ENCODE measurements at places on chromosomes 11 and 22. TPM values are rescaled to one million over a fixed set of nuclear protein-coding genes. Genes with fewer than 3 reads are reported as not detected.

GRCh38 chr11:64088162-64089026 is 52.7 kb downstream of the FLRT1 start:
- DNase-seq: no peak

GRCh38 chr11:95827696-95828095 is 37.4 kb downstream of the CEP57 start:
- DNase-seq: no peak

GRCh38 chr11:41816396-41816795 is 356.9 kb upstream of the LRRC4C start:
- no peak for DNase-seq

- DNase-seq: no peak
Observed at GRCh38 chr11:15889363-15890030, 466.8 kb downstream of the SOX6 start.

- DNase-seq: no peak
Observed at GRCh38 chr11:91800208-91800914, 424.3 kb upstream of the FAT3 start.

GRCh38 chr11:77213029-77213579 is 85.1 kb downstream of the MYO7A start:
- DNase-seq: no peak

DNA sequence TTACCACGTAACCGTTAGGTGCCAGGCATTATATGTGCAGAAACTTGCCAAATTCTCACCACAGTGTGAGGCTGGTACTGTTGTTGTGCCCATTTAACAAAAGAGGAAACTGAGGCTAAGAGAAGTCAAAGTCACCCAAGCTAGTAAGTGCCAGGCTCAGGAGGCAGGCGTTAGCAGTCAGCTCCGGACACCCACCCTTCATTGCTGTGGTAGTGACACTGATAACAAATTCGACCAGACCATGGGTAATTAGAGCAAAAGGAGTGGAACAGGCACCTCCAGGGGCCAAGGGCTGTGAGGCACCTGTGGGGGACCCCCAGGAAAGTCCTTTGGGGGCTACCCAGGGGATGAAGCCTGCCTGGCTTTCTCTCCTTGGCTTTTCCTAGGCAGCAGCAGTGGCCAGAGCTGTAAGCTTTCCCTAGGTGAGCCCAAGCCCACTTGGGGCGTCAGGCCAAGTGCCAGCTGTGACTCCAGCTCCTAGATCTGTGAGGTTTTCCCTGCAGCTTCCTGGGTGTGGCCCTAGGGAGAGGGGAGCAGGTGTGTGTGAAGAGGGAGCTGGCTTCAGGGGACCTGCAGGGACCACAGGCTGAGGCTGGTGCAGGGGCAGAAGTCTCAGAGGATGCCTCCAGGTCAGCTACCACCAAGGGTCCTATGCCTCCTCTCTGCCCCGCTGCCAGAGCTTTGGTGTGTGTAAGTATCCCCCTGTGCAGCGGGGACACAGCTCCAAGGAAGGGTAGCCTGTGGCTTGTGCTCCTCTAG is 19.7 kb upstream of the ALX4 start:
- DNase-seq: no peak

DNA sequence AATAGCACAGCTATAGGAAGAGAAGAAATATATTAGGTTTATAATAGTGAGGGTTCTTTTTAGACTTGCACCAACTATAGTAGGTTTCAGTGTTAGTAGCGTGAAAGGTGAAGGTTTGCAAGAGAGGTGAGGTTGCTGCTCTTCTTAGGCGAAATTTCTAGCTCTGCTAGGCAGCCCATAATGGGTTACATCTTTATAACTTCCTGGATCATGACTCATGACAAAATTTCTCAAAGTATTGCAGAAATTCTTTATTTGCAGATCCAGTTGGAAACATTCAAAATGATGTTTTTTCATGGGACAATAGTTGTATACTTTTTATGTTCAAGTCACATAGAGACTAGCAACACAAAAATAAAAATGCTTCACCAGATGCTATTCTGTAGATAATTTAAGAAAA is 260.0 kb downstream of the SOX6 start:
- DNase-seq: no peak

GRCh38 chr22:31556627-31557203 is 60.4 kb downstream of the SFI1 start:
- DNase-seq: no peak

GRCh38 chr22:28444659-28445058 is 235.0 kb downstream of the TTC28 start:
- no peak for DNase-seq

DNA sequence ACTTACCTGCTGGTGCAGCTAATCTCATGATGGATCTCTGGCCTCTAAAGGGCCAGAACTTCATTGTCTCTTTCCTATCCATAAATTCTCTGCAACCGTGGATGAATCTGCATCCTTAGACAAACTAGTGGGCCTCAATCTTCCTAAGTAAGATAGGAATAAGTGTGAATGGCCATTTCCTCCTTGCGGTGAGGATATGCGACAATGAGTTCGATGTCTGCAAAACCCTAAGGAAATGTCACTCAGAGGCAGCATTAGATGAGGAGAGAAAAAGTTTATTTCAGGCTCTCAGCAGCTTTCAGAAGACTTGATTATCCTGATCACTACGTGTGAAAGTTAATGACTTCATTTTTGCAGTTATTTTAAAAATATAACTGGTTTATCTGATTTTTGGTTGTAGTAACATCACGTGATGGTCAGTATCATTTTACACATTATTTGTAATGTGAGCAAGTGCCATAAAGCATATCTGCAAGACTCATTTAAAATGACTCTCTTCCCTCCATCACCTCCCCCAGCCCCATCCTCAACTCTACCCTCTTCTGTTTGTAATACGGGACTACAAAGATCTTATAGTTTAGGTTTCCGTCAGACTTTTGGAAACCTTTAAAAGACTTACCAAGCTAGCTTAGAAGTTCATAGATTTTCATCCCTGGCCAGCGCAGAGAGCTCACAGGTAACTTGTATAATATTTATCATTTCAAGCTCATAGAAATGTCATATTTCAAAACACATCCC is 10.2 kb downstream of the GRAP2 start:
- no peak for DNase-seq

DNA sequence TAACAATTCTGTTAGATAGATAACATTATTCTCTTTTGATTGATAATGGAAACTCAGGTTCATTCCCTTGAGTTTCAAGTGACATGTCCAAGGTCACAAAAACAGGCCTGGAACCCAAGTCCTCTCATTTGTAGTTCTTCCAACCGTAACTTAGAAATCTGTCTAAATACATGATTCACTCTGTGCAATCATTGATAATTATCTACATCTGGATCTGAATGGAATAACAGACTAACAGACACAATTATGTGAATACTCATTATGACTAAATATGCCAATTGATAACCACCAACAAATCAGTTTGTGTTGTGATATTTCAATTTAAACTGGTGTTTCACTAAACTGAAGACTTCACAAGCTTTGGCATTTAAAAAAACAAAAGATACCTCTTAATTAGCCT is 71.0 kb downstream of the RBFOX2 start:
- DNase-seq: no peak

Gene BBOX1
- total RNA-seq: 0.27 TPM

Gene DTX4
- total RNA-seq: 79.2 TPM

Gene THRSP
- total RNA-seq: not detected

Gene GAB4
- not detected for total RNA-seq

Gene THY1
- 19.0 TPM for total RNA-seq

Gene SMDT1
- total RNA-seq: 80.6 TPM

Gene SYT8
- total RNA-seq: 4.5 TPM

Measured in type B pancreatic cell (in vitro differentiated cells).